ENCODE measurements at places on chromosomes 4 and X. TPM values are rescaled to one million over a fixed set of nuclear protein-coding genes. Genes with fewer than 3 reads are reported as not detected.

The CXorf65 gene
- total RNA-seq, result not detected

The PABPC1L2B gene
- total RNA-seq, result not detected

The GAB1 gene
- 14.9 TPM for total RNA-seq

The RBM46 gene
- total RNA-seq, result 0.12 TPM

The CNGA2 gene
- not detected for total RNA-seq

The PPP1R2C gene
- not detected for total RNA-seq

The KCND1 gene
- 2.1 TPM for total RNA-seq

The GLUD2 gene
- total RNA-seq, result 2.9 TPM

The MID1 gene
- total RNA-seq, result 8.5 TPM

The FGFBP2 gene
- total RNA-seq, result 0.49 TPM

The RNF175 gene
- total RNA-seq, result 0.61 TPM

The MAGEA9B gene
- not detected for total RNA-seq

The VCX2 gene
- not detected for total RNA-seq

The H2BW2 gene
- not detected for total RNA-seq

The GALNTL6 gene
- 0.16 TPM for total RNA-seq

The FANCB gene
- 3.3 TPM for total RNA-seq

The SMAD1 gene
- 46.2 TPM for total RNA-seq

The BTK gene
- not detected for total RNA-seq

The BEX2 gene
- 0.73 TPM for total RNA-seq

The STATH gene
- not detected for total RNA-seq

The GPRIN3 gene
- 0.49 TPM for total RNA-seq

The CRMP1 gene
- total RNA-seq, result 0.12 TPM

The CXCL11 gene
- not detected for total RNA-seq

The IL9R gene
- total RNA-seq, result not detected

The SMIM10L2A gene
- total RNA-seq, result 0.73 TPM

The GAGE13 gene
- total RNA-seq, result not detected

The IQCM gene
- not detected for total RNA-seq

The HPSE gene
- 0.16 TPM for total RNA-seq

The GNRHR gene
- not detected for total RNA-seq

The LIN54 gene
- 11.5 TPM for total RNA-seq
